ENCODE measurements at places on chromosomes 13 and 19.

DNA sequence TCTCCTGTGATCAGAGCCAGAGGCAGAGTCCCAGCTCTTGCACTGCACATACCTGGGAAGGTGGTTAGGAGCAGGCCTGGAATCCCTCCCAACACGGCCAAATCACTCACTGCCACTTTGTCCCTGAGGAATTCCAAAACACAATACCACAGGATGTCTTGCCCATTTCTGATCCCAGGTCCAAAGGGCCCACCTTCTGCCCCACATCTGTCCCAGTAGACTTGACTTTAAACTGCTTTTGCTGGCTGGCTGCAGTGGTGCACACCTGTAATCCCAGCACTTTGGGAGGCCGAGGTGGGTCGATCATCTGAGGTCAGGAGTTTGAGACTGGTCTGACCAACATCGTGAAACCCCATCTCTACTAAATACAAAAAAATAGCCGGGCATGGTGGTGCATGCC, 18.9 kb downstream of the ZNF536 start:
- no peak for DNase-seq

DNA sequence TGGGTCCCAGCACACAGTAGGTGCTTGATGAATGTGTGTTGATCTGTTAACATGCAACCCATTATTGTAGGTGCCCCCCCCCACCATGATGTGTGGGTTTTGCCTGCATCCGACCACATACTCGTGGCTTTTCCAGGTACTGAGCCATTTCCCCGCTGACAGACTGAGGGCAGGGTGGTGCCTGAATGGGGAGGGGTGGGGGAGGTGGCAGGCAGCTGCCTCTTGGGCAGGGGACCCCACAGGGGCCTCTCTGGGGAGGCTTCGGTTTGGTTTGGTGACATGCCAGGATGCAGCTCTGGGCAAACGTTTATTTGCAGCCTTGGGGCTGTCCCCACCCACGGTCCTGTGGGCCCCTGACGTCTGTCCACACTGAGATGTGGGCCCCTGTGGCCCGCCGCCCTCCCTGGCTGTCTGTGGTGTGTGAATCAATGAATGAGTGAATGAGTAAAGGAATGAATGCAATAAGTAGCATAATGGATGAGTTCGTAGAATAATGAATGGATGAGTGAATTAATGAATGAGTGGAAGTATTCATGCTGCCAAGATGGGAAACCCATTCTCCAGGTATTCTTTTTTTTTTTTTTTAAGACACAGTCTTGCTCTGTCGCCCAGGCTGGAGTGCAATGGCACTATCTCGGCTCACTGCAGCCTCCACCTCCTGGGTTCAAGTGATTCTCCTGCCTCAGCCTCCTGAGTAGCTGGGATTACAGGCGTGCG, 9.0 kb upstream of the JUND start:
- no peak for DNase-seq

DNA sequence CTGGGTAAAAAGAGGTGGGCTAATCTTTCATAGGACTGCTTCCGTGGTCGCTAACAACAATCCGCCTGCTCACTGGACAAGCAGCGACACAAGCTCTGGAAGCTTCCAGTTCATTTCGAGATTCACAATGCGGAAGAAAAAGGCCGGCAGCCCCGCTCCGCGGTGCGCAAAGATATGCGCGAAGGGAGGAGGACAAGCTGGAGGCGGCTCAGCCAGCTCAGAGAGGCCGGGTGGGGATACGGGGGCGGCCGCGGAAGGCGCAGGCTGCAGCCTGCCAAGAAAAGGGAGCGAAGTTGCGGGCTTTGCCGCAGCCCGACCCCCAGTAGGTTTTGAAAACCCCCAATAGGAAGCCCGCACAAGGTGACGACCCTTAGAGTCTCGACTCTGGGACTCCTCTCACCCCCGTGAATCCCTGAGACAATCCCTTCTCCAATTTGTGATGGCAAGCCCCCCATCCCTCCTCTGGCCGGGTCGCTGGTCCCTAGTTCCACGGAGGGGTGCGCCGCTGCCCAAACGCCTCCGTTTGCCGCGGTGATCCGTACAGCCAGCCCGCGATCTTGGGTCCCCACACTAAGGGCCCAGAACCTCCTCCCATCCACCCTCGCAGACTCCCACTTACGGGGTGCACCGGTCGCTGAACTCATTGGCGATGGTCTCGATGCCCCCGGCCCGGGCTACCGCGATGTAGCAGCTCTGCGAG, 697 bp downstream of the HSPH1 start:
- no peak for DNase-seq

GRCh38 chr19:14433554-14434501, 722 bp downstream of the PKN1 start:
- peak; percentile 31 for DNase-seq

DNA sequence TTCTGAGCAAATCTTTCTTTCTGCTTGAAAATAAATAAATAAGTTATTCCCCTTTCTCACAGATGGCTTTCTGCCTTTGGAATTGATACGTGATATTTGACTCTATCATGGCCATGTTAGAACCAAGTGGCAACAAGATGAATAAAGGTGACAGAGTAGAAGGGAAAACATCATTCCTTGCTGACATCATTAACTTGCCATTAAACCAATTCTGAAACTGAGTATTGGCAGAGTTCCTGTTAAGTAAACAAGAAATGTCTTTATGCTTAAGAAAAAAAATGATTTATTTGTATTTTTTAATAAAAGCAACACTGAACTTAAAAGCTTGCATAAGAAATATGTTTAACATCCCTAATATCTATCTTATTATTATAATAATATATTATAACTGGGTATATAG, 828.1 kb downstream of the PCDH9 start:
- no peak for DNase-seq

- DNase-seq = no peak
These were observed 5.1 kb downstream of the IGFLR1 start for GRCh38 chr19:35736913-35737886.

DNA sequence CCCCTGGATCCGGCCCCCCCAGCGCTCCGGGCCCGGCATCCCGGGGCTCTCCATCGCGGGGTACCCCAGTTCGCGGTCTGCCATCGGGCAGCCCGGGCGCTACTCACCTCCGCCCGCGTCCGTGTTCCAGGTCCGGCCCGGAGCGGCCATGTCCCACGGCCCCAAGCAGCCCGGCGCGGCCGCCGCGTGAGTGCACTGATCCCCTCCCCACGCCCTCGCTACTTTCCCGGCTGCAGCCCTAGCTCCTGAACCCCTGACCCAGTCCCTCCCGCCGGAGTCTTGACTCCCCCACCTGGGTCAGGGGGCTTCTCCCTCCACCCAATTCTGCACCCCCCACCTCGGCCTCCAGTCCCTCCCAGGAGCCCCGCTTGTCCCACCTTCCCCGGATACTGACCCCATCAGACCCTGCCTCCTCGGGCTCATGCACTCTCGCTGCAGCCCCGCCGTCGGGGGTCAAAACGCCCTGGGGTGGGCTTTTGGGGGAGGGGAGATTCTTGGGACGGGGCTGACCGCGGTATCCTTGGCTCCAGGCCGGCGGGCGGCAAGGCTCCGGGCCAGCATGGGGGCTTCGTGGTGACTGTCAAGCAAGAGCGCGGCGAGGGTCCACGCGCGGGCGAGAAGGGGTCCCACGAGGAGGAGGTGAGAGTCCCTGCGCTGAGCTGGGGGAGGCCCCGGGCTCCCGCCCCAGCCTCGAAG, 566 bp downstream of the HMG20B start:
- DNase-seq = no peak

DNA sequence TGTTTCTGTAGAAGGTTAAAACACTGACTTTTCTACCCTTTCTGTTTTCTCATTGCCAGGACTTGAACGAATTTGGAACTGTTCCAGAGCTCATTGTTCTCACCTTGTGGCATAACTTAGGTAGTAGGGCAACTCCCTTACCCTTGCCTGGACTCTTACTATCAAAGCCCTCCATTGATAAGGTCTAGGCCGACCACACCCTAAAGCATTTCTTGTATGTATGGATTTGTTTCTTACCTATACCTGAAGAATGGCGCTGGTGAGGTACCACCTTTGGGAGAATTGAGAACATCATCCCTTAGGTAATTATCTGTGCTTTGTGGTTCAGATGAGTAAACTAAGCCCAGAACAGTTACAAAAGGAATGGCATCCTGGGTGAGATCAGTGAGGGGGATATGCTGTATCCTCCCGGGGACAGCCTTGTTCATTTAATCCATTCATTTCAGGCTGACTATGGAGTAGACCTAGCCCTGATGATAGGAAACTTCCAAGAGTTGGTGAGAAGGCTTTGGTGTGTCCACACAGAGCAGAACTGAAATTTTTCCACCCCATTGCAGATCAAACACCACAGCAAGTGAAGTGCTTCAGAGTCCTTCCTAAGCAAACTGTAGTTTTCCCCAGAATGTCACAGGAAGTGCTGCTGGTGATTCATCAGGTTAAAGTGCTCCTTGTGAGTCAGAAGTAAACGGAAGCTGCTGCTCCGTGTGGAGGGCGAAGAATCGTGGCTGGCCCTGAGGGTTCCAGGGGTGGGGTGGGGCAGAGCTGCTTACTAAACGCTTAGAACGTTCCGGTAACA, 113.0 kb downstream of the TEX26 start:
- no peak for DNase-seq

- no peak for DNase-seq
These were observed 85.0 kb upstream of the UBL3 start for GRCh38 chr13:29935309-29935981.

DNA sequence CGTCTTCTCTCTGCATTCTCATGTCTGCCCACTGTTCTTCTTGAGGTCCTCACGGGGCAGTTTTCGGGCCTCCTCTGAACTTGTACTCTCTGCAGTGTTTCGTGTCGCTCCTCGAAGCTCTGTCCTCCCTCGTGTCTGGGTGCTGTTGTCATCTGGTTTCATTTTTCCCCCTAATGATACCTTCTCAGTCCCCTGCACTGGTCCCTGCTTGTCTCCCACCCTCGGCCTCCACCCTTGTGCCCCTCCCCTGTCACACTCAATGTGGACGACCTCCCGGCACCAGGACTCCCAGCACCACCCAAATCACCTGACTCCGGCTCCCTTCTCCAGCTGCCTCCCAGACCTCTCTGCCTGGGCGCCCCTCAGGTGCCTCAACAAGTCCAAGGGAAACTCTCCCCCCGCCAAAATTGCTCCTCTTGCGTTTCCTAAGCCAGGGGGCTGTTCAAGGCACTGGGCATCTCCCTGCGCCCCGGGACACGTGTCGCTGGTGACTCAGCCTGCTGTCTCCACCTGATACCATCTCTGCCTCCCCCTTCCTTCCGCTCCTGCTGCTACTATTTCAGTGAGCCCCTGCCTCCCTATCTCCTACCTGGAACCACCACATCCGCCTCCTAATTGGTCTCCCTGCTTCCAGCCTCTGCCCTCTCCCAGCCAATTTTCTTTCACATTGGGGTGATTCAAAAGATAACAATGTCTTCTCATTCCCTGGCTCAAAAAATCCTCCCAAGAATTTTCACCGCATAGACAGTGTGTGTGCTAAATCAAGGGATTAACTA, 49.5 kb downstream of the RFX2 start:
- DNase-seq = no peak

- no peak for DNase-seq
These were observed 1030.4 kb downstream of the SLITRK5 start for GRCh38 chr13:88701551-88701950.

DNA sequence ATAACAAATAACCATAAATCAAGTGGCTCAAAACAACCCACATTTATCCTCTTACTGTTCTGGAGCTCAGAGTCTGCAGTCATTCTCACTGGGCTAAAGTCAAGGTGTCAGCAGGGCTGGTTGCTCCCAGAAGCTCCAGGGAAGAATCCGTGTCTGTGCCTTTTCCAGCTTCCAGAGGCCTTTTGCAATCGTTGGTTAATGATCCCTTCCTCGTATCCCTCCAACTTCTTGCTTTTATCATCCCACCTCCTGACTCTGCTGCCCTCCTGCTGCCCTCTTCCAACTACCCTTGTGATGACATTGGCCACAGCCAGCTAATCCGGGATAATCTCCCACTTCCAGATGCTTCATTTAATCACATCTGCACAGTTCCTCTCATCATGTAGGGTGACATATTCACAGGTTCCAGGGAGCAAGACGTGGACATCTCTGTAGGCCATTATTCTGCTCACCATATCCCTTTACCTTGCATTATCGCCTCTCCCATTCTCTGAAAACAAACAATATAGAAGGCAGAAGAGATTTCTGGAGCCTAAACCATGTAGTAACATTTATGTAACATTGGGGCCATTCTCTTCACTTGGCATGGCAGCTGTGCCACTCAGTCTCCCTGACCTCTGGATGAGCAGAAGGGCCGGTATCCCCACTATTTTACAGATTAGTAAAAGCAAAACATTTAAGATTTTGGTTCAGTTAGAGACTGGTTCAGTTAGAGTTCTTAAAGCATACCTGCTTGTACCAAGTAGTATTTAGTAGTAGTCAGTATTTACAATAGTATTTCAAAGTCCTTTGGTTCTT, 53.5 kb downstream of the RFC3 start:
- DNase-seq = no peak

DNA sequence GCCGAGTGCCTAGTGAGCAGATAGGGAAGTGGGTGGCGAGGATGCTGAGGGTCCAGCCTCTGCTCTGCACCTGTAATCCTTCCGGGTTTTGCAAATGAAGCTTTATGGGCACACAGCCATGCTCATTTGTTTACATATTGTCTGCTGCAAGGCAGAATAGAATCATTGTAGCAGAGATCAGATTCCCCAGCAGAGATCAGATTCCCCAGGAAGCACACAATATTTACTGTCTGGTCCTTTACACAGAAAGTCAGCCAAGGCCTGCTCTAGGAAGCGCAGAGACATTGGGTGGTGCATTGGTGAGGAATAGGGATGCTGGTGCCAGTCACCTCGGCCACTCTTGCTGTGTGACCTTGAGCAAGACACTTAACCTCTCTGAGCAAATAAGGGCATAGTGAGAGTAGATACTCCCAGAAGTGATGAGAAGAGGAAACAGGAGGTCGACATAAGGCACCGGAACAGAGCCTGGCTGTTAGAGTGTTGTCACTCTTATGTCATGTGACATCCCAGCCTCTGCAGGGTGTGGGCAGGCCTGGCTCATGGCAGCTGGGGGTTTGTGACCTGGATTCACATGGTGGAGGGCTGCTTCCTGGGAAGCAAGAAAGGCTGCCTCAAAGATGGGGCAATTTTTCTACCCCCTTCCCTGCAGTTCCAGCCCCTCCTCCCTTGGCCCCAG, 25.6 kb downstream of the CARM1 start:
- peak; percentile 56 for DNase-seq

- no peak for DNase-seq
These were observed 302.8 kb downstream of the MYO16 start for GRCh38 chr13:108932196-108932595.

GRCh38 chr13:23447927-23448326, 14.4 kb upstream of the SACS start:
- DNase-seq = no peak

- no peak for DNase-seq
These were observed 1941.6 kb upstream of the PRR20A start for GRCh38 chr13:55199134-55199533.

GRCh38 chr13:109651311-109651710, 135.1 kb downstream of the IRS2 start:
- no peak for DNase-seq

- DNase-seq = no peak
These were observed 848 bp upstream of the CEBPA start for GRCh38 chr19:33302974-33303790.

- peak; percentile 59 for DNase-seq
These were observed 690 bp upstream of the B3GNT8 start for GRCh38 chr19:41427647-41428480.

DNA sequence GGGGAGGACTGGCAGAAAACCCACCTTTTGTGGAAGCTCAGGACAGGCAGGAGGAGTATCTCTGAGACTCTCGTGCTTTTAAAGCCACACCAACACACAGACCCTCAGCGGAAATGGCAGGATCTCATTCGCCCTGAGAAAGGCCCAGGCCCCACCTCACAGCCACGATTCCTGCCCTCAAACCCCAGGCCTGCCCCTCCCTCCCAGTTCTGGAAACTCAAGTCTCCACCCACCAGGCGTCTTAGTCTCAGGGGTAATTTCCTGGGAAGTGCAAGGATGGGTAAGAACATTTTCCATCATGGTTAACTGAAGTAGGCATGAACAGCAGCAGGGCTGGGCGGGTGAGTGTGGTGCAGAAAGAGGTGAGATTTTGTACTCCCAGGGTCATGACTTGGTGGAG, 8.0 kb upstream of the PDE4C start:
- DNase-seq = no peak

All from NCI-H510A (cell line).